CD8-positive, alpha-beta memory T cell (primary cell): ENCODE measurements at places on chromosomes 13 and 19.

DNA sequence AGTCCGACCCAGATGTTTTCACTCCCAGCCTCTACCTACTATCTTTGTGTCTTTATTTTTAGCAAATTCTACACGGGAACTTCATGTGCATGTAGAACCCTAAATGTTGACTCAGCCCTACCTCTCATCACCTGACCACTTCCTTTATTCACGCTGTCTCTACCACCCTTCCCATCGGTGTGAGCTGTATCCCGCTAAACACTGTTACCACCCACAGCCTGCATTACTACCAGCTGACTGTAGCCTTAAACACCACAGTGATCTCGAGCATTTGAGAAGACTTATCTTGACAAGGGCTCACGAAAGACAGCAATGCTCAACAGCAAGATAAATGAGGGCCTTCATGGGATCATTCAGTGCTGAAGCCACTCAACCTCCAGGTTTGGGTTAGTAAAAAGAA is 15.1 kb downstream of the NCR1 start:
- no peak for DNase-seq

DNA sequence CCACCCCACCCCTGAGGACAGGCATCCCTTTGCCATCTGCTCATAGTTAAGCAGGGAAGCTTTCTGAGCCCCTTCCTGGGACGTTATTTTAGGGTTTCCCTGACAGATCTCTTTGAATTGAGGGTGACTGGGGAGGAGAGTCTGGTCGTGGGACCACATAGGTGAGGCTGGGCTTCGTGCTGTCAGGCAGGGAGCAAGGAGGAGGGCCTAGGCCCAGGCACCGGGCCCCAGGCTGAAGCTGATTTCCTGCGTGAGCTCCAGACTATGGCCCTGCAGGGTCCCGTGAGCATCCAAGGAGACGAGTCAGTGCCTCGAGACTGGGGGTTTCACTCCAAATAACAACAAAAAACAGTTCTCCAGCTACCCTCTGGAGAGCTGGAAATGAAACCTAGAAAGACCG is 60.4 kb downstream of the MYO9B start:
- DNase-seq: no peak

- no peak for DNase-seq
Measured at GRCh38 chr13:39419876-39420275, 183.1 kb downstream of the LHFPL6 start.

DNA sequence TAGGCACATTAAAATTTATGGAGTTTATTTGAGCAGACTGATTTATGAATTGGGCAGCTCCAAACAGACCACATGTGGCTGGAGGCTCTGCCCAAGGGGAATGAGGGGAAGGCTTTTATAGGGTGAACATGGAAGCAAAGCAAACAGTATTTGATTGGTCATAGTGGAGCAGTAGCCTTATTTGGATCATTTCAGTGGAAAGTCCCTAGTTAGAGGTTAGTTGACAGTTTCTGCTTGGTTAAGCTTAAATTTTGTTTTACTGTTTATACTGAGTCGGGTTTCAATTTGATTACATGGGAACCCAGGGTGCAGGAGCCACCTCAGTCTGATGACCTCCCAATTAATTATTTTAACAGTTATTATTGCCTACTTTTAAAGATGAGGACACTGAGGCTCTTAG is 140.5 kb downstream of the NDFIP2 start:
- DNase-seq: no peak

DNA sequence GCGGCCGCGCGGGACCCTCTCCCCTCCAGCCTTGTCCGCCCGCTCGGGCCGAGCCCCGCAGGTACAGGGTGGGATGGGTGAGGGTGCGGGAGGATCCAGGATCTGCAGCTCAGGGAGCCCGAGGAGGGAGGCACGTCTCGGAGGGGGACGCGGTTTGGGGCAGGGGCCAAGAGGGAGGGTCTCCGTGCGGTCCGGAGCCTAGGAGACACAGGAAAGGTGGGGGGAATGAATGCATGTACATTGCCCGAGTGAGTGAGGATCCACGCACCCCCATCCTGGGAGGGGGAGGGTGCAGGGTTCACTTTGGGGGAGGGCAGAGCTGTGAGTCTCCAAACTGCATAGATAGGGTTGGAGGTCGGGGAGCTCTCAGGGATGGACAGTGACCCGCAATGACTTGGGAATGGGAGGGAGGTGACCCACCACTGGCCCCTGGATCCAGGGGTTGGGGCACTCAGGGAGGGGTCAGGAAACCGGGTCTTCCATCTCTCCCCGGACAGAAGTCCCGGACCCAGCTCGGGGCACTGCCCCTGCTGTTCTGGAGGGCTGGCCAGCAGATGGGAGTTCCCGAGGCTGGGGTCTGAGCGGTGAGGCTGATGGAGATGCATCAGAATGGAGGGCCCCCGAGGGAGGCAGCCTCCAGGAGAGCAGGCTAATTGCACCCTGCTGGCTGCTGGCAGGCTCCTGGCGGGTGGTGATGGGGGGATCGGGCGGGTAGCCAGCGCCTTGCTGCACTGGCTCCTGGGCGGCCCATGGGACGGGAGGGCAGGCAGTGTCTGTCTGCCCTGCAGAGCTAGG is 547 bp downstream of the KCNN1 start:
- no peak for DNase-seq

DNA sequence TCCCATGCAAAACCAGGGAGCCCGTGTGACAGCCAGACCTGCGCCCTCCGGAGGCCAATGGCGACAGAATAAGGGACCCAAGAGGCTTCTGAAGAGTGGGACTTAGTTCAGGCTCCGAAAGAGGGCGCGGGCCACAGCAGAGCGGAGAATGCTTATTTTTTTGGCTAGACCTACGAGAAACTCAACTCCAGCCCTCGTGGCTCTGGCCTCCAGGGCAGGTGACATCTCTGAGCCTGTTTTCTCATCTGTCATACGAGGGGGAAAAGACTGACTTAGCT is 23.0 kb downstream of the DPP9 start:
- no peak for DNase-seq

DNA sequence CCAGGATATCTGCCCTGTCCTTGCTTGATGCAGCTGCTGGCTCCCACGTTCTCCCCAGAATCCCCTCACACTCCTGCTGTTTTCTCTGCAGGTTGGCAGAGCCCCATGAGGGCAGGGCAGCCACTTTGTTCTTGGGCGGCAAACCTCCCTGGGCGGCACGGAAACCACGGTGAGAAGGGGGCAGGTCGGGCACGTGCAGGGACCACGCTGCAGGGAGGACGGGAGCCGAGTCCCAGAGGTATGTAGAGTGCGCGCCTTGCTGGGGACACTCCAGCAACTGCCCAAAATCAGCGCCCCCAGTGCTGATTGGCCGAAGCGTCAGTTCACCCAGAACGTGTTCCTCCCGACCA is 30.3 kb upstream of the MIER2 start:
- DNase-seq: no peak

GRCh38 chr13:80256352-80256932 is 84.5 kb downstream of the SPRY2 start:
- DNase-seq: no peak

- no peak for DNase-seq
Measured at GRCh38 chr13:22880741-22881720, 299.7 kb upstream of the SGCG start.

- DNase-seq: no peak
Measured at GRCh38 chr19:50906217-50906616, 5.0 kb downstream of the KLK4 start.

DNA sequence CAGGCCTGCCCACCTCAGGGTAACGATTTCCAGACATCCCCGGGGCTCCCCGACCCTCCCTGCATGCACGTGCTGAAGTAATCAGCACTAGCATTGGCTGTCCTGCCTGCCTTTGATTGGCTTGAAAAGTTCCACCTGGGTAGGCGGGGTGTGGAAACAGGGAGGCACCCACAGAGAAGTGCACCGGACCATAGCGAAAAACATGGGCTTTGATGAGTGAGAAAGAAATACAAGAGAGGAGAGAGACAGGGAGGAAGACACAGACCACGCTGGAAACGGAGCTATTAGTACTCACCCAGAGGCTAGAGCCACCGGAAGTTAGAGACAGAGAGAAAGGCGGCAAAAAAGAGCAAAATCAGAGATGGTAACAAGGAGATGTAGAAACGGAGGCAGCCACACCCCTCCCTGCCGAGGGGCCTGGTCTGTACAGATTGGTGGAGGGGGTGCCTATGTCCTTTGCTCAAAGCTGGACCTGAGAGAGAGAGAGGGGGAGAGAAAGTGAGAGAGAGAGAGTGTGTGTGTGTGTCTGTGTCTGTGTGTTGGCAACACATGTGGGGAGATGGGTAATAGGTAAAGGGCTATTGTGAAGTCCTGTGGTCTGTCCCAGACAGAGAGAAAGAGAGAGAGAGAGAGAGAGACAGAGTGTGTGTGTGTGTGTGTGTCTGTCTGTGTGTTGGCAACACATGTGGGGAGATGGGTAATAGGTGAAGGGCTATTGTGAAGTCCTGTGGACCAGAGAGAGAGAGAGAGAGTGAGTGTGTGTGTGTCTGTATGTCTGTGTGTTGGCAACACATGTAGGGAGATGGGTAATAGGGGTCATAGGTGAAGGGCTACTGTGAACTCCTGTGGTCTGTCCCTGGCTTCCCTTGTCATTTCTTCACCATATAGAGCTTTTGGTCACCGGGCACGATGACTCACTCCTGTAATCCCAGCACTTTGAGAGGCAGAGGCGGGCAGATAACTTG is 2.9 kb downstream of the CGB3 start:
- no peak for DNase-seq

DNA sequence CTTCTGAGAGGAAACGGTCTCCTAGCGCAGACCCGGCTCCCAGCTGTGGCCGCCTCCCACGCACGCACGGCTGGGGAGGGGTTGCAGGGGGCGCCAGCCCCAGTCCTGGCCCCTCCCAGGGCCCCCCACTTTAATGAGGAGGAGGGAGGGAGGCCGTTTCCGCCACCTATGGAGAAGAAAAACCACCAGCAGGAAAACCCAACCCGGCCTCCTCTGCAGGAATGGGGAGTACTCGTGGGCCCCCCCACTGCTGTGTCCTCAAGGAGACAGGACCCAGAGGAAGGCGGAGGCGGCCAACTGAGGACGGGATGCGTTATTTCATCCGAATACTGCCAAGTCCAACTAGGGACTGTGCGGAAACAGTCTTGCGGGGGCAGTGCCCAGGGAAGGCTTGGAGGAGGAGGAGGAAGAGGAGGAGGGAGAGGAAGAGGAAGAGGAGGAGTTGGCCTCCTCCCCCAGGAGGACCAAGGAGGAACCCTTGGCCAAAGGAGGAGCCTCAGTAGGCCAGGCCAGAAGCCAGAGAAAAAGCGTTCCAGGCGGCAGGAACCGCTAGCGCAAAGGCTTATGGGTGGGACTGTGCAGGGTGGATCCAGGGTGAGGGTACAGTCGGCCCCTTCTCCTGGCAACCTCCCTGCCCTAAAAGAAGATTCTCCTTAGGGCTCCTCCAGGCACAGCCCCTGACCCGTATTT is 3.9 kb upstream of the SSBP4 start:
- DNase-seq: no peak

DNA sequence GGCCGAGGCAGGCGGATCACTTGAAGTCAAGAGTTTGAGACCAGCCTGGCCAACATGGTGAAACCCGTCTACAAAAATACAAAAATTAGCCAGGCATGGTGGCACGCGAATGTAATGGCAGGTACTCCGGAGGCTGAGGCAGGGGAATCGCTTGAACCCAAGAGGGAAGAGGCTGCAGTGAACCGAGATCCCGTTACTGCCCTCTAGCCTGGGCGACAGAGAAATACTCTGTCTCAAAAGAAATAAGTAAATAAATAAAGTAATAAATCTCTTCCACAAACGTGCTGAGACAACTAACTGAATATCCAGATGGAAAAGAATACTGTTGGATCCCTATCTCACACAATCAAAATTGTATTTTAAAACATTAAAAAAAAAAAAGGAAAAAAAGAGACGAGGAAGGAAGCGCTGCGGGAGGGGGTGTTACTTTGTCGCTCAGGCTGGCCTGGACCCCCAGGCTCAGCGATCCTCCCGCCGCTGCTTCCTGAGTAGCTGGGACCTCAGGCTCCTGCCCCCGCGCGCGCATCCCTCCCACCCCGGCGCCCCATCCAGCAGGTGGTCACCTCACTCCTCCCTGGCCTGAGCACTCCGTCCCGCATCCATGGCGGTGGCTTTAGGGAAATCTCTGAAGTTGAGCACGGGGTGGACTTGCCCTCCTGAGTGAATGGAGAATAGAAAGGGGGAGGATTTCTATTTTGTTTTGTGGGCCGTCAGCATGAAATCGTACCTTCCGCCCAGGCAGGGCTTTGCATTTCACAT is 628 bp upstream of the ZNF813 start:
- DNase-seq: no peak

GRCh38 chr13:41013835-41014234 is 5.3 kb downstream of the ELF1 start:
- DNase-seq: no peak

GRCh38 chr19:48308631-48309586 is 16.4 kb upstream of the EMP3 start:
- DNase-seq: no peak
